ENCODE measurements at places on chromosomes 5 and 9.

DNA sequence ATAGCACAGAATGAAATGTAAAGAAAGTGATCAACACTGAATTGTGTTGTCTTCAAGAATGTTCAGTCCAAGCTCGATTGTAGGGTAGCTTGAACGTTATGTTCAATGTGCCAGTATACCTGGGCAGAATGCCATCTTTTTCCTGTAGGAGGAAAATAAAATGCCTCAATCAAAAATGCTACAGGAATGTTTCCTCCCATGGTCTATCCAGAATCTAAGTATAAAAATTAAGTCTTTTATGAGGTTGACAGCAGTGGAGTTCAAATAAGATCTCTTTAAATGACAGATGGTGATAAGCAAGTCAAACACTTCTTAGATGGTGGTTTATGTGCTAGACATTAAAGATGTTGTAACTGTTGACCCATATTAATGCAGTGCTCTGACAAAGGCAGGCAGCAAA lies 488.6 kb downstream of the CSNK1G3 start:
- no peak for DNase-seq

DNA sequence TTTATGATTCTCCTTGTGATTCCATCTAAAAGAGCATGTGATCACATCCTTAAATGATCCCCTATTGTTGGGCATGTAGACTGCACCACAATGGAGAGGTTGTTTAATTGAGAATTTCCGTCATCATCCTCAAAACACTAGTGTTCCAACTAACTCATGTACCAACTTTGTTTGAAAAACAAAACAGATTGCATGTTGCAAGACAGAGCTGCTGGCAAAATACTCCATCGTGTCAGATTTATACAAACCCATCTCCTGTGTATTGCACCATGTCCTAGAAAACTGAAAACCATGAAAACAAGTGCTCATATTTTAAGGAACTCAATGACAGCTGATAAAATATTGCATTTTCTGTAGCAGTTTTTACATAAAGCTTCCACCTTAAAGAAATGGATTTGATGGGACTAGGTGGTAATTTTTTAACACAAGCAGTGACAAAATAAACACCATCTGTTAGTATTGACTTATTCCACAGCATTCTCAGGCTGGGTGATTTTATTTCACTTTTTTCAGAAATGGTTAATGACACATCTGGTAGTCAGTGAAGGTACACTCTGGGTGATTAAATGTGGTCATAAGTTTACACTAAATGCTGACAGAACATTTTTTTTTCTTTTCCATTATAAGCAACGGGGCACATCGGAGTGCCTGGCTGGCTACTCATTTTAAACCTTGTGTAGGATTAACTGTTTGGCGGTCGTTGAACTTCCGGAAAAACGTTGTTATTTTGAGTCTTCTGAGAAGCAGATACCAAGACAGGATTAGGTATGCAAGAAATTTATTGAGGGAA lies 602.9 kb upstream of the WWC1 start:
- no peak for DNase-seq

- no peak for DNase-seq
These were observed 84.6 kb downstream of the USP20 start for GRCh38 chr9:129919841-129920240.

- no peak for DNase-seq
These were observed 153.5 kb downstream of the ZNF608 start for GRCh38 chr5:124592891-124593290.

GRCh38 chr9:98873951-98874371 lies 66.5 kb downstream of the GALNT12 start:
- no peak for DNase-seq

GRCh38 chr9:122050167-122050566 lies 42.9 kb downstream of the TTLL11 start:
- DNase-seq, result no peak
